Left ventricle myocardium inferior (tissue), 1 donor: ENCODE measurements at places on chromosomes 16 and 17. TPM values are rescaled to one million over a fixed set of nuclear protein-coding genes. Genes with fewer than 3 reads are reported as not detected.

The AANAT gene
- not detected for total RNA-seq

- no peak for DNase-seq
These were observed 212.0 kb downstream of the GRIN2A start for GRCh38 chr16:9970244-9970643.

DNA sequence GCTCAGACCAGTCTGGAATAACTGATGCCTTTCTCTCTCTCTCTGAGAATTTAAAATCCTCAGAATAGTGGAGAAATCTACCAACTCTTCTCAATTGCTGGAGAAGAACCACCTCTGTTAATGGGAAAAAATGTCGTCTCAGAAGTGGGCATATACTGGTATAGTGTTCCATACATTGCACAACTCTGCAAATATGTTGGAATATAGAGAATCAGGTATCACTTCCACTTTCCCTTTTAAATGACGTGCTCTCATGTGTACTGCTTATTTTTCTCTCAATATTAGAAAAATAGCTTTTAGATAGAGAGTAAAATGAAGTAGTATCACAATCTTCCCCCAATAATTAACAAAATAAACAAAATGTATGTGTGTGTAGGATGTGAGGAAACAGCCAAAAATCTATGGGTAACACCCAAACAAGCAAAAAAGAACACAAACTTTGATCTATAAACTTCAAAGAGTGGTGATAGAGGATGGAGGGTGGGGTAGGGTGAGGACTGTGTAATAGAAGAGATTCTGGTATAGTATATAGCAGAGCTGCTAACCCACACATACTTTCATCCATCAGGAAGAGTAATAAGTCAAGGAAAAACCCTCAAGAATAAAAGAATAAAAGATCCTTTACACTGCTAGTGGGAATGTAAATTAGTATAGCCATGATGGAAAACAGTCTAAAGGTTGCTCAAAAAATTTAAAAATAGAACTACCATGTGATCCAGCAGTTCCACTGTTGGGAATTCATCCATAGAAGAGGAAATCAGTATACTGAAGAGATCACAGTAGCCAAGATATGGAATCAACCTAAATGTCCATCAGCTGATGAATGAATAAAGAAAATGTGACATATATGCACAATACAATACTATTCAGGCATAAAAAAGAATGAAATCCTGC, 46.9 kb downstream of the NFATC3 start:
- DNase-seq = no peak

The SMIM36 gene
- total RNA-seq = not detected

DNA sequence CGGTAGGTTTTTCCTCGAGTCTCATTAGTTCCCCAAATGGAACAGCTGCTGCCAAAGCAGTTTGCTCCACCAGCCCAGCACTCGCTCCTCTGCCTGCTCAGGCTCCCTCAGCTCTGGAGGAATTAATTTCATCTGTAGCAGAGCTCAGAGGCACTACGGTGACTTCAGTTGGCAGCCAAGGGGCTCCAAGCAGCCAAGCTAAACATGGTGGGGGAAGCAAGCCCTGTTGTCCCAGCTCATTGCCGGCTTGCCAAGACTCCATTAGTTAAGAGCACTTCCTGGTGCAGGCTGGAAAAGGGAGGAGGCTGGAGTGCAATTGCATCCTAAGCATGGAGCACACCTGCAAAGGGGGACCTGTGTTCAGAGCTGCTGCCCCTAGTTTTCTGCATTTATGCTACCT, 78.7 kb upstream of the GPRC5B start:
- DNase-seq = peak; percentile 38

The MT3 gene
- 4.1 TPM for total RNA-seq

The CD68 gene
- total RNA-seq = 25.5 TPM

- no peak for DNase-seq
These were observed 73.3 kb upstream of the IRX6 start for GRCh38 chr16:55250701-55251100.

The SCGB1C2 gene
- not detected for total RNA-seq

GRCh38 chr16:78761427-78761826, 662.0 kb downstream of the WWOX start:
- DNase-seq = no peak

DNA sequence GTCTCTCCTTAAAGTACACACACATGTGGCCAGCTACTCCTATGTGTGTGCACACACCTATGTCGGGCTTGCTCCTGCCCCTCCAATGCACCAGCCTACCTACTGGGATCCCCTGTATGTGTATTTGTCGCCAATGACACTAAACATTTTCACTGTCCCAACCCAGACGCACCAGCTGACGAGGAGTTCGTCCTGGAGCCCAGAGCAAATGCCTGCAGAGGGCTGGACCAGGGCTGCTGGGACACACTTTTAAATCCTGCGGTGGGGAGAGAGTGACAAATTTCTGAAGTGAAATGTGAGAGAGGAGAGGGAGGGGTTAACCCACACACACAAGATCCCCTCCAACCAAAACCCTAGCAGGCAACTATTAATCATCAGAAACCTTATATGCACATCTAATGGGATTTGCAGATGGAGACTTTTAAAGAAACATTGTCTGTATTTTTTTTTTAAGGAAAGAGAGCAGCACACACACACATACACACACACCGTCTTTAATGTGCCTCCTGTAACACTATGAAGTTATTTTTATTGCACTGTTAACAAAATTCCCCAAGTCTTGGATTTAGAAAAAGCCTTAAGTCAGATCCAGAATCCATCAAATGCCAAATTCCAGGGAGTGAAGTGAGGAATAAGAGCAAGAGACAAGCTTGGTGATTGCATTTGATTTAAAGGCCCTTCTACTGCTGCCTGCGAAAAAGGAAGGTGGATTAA, at the start of gene MEOX1:
TSS of gene MEOX1 (minus strand) at position 224 of the 714 bp plus-strand sequence. CDS start 388 bp downstream, outside the sequence.
- no peak for DNase-seq

DNA sequence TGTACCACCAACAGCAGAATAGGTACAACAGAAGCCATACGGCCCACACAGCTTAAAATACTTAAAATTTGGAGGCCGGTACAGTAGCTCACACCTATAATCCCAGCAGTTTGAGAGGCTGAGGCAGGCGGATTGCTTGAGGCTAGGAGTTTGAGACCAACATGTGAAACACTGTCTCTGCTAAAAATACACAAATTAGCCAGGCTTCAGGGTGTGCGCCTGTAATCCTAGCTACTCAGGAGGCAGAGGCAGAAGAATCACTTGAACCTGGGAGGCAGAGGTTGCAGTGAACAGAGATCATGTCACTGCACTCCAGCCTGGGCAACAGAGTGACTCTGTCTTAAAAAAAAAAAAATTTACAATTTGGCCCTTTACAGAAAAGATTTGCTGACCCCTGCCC, 17.0 kb downstream of the GFOD2 start:
- no peak for DNase-seq

GRCh38 chr16:86740906-86741799, 162.8 kb downstream of the FOXL1 start:
- DNase-seq = peak; percentile 72

DNA sequence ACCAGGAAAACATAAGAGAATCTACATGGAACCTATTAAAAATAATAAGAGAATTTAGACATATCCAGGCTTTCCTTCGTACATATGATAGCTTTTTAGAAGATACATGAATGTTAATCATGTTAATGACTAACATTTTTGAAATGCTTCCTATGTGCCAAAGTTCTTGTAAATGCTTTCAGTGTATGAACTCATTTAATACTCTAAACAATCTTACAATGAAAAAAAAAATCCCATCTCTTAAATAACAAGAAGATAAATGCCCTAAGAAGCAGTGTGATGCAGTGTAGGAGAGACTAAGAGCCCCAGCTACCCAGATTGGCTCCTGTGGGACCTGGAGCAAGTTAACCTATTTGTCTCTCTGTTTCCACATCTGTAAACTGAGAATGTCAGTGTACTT, 220.4 kb upstream of the MYOCD start:
- no peak for DNase-seq

GRCh38 chr17:40418428-40418706, 671 bp upstream of the TOP2A start:
- no peak for DNase-seq

GRCh38 chr17:64147110-64148016, 17.4 kb upstream of the ERN1 start:
- no peak for DNase-seq

- no peak for DNase-seq
These were observed 41.4 kb downstream of the GRB2 start for GRCh38 chr17:75364078-75364477.

DNA sequence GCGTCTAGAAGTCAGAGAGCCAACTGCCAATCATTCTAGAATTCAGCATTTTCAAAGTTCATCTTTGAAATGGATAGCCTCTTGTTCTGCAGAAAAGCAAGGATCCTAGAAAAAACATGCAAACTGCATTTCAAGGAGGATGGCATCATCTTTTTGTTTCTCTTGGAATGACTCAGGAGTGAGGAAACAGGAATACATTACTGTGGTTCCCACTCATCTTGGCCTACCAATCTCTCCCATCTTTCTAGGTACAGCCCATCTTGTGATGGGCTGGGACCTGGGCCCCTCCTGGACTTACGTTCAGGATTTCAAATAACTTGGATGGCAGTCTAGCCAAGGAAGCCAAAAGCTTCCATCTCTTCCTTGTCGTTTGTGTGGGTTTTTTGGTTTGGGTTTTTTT, 363.4 kb downstream of the CDH13 start:
- DNase-seq = no peak

DNA sequence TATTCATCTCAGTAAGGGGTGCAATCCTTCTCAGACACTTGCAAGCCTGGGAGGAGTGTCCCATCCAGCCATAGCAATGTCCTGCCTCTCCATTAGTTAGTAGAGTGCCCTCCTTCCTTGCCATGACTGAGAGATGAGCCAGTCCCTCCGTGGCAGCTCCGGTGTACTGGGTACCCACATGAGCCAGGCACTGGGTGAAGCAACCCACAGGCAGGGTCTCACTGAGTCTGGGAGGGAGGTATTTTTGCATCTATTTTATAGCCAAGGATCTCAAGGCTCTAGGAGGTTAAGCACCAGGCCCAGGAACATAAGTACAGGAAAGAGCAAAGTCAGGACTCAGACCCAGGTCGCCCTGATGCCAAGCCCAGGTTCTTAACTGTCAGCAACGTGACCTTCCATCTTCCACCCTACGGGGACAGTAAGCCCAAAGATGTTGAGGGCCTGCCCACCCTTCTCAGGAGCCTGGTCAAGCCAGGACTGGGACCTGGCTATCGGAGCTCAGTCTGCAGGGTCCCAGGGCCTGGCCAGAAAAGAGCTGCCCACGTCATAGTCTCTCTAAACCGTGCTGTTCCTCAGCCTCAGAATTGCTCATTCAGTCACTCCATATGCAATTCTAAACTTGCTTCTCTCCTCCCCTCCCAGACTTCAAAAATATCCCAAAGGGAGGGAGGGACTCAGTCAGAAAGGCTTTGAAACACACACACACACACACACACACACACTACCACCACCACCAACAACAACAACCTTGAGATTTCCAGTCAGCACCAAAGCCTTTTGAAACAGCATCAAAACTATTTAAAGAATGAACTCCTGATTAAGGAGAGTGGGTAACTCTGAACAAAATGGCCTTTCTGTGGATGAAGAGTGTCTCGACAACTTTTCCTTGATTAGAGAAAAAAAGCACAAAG, 16.6 kb downstream of the NOS2 start:
- DNase-seq = no peak

The LPO gene
- total RNA-seq = not detected

The ZNF19 gene
- total RNA-seq = 1.7 TPM

DNA sequence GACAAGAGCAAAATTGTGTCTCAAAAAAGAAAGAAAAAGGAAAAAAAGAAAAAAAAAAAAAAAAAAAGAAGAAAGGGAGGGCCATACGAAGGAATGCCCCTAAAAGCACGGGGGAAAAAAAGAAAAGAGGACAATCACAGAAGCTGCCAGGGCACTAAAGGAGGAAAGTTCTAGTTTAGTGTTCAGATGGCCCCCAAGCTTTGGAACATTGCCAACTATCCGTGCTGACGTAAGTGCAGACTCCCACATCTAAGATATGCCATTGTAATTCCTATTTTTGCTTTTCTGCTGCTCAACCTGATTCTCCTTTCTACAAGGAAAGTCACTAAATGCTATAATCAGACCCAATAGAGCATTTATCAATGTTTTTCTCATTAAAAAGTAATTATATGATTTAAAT, 842.1 kb downstream of the KCNJ2 start:
- DNase-seq = no peak

DNA sequence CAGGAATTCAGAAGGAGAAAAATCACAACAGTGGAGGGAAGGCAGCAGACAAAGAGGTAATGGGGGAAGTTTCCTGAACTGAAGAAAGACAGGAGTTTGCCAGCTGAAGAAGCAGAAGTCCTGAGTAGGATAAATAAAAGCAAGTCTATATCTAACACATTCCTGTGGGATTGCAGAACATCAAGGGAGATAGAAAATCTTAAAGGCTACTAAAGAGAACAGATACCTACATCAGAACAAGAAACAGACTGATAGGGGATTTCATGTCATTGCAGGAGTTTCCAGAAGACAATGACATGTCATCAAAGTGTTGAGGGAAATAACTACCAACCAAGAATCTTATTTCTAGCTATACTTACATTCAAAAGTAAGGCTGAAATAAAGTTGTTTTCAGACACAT, 21.3 kb upstream of the CRYBA1 start:
- DNase-seq = no peak

- no peak for DNase-seq
These were observed 13.3 kb downstream of the CDH3 start for GRCh38 chr16:68658341-68658973.

DNA sequence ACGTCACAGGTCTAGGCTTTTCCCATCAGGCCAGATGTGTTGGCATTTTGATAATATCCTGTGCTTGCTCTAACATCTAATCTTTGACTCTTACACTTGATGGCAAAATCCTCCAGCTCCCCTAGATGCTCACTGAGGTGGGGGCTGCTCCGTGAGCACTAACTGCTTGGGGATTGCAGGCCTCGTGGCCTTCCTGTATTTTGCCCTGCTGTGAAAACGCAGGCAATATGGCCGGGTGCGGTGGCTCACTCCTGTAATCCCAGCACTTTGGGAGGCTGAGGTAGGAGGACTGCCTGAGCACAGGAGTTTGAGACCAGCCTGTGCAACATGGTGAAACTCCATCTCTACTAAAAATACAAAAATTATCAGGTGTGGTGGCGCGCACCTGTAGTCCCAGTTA, 9.7 kb upstream of the MLKL start:
- no peak for DNase-seq

DNA sequence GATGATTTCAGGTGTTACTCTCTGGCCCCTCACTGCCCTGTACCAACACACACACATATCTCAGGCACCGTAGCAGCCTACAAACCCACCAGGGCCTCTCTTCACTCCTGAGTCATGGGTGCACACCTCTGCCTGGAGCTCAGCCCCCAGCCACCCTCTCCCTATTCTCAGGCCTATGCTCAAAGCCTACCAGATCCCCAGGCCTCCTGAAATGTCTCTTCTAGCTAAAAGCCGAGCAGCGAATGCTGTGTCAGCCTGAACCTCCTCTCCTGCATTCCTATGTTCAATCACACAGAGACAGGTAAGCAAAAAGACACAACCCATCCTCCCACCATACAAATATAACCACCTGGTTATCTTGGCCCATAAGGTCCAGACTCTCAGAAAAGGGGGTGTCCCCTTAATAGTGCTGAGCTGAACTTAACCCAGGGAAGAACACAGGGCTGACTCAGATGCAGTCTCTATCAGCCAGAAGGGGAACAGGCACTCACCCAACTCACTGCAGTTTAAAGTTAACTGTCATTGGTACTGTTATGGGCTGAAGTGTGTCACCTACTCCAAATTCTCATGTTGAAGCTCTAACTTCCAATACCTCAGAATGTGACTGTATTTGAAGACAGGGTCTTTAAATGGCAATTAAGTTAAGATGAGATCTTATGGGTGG, 62.0 kb upstream of the TEKT3 start:
- no peak for DNase-seq

- DNase-seq = no peak
These were observed 88.6 kb upstream of the BRD7 start for GRCh38 chr16:50457423-50457822.

GRCh38 chr17:59756236-59756818, 48.9 kb downstream of the VMP1 start:
- no peak for DNase-seq
